A549 treated with dexamethasone at 1 μM for 4 hours (cell line): ENCODE measurements at places on chromosomes 1 and 21. TPM values are rescaled to one million over a fixed set of nuclear protein-coding genes. Genes with fewer than 3 reads are reported as not detected.

CFAP45 gene
- 0.53 to 0.80 TPM (median 0.75 TPM) in 5 replicates for total RNA-seq

OR10J1 gene
- not detected in 5 replicates for total RNA-seq

RGS4 gene
- not detected in 5 replicates for total RNA-seq

TGFB2 gene
- total RNA-seq, result 8.7 to 12.3 TPM (median 10.6 TPM) in 5 replicates

RXFP4 gene
- 0.07 TPM in 1 of 5 replicates, not detected in the others for total RNA-seq

CMPK1 gene
- total RNA-seq, result 59.5 to 78.8 TPM (median 67.0 TPM) in 5 replicates

OR14K1 gene
- not detected in 5 replicates for total RNA-seq

CD52 gene
- 0.38 TPM in 1 of 5 replicates, not detected in the others for total RNA-seq

IL19 gene
- 0.06 TPM in 1 of 5 replicates, not detected in the others for total RNA-seq

CD1E gene
- total RNA-seq, result not detected in 5 replicates

NBPF6 gene
- not detected in 5 replicates for total RNA-seq

GJA9 gene
- total RNA-seq, result 0.05 to 0.06 TPM (median 0.05 TPM) in 3 of 5 replicates, not detected in the others

TRIM63 gene
- 1.7 to 2.8 TPM (median 2.2 TPM) in 5 replicates for total RNA-seq

DMRTA2 gene
- total RNA-seq, result 0.06 to 0.18 TPM (median 0.09 TPM) in 5 replicates

ASAP3 gene
- 6.2 to 7.8 TPM (median 7.2 TPM) in 5 replicates for total RNA-seq

CACHD1 gene
- total RNA-seq, result 1.3 to 1.6 TPM (median 1.5 TPM) in 5 replicates

OVAAL gene
- total RNA-seq, result 0.09 to 0.46 TPM (median 0.18 TPM) in 5 replicates

RPE65 gene
- total RNA-seq, result not detected in 5 replicates

ATXN7L2 gene
- total RNA-seq, result 1.4 to 2.4 TPM (median 2.1 TPM) in 5 replicates

GPA33 gene
- not detected in 5 replicates for total RNA-seq

SAMSN1 gene
- 0.06 TPM in 1 of 5 replicates, not detected in the others for total RNA-seq

DISP3 gene
- total RNA-seq, result 0.41 to 0.78 TPM (median 0.69 TPM) in 5 replicates

S100B gene
- not detected in 5 replicates for total RNA-seq

ITGB3BP gene
- 21.3 to 26.3 TPM (median 24.0 TPM) in 5 replicates for total RNA-seq

SHISA4 gene
- 12.2 to 19.4 TPM (median 17.2 TPM) in 5 replicates for total RNA-seq

MTARC1 gene
- total RNA-seq, result 7.4 to 10.1 TPM (median 10.0 TPM) in 5 replicates

C8B gene
- total RNA-seq, result not detected in 5 replicates
